Activated CD4-positive, alpha-beta memory T cell treated with anti-CD3 and anti-CD28 coated beads, Interleukin-2, amount 10 ng/mL, durations not matched to agents 7 days and 5 days (primary cell): ENCODE measurements at places on chromosomes 12 and 14. TPM values are rescaled to one million over a fixed set of nuclear protein-coding genes. Genes with fewer than 3 reads are reported as not detected.

- DNase-seq, result no peak
- H3K27ac ChIP-seq, result no peak overlapping the region
- no peaks in the 10 kb centered on the region for H3K36me3 ChIP-seq
Observed at GRCh38 chr12:85329913-85330312, 49.9 kb downstream of the ALX1 start.

DNA sequence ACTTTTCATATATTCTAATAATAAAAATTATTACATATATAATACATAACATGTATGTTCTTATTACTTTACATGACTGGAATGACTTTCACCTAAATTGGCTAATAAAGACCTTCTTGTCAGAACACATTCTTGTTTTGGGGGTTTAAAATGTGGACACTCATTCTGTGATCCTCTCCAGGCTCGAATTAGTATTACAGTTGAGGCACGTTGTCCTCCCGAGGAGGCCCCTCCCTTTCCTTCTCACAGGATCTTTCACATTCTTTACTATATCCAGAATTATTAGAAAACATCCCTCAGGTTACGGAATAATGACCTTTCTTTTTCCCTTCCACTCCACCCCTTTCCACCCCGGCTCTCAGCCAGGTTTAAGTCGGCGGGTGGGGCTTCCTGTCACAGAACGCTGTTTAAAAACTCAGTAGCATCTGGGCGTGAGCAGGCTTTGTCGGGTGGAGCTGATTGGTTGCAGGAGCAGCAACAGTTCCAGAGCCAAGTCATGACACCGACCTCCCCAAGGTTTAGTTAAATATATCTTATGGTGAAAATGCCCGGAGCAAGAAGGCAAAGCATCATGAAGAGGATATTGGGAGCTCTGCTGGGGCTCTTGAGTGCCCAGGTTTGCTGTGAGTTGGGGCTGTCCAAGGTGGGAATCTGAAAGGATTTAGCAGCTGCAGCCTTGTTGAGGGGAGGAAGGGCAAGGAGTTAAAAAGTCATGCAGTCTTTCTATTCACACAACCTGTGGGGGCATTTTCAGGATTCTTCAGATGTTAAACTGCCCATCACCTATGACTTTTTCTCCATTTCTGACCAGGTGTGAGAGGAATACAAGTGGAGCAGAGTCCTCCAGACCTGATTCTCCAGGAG is 396.7 kb upstream of the OR4E1 start:
- peak; percentile 70 for DNase-seq
- peak overlapping the region; percentile 95 for H3K27ac ChIP-seq
- H3K36me3 ChIP-seq, result peaks cover 3% of the 10 kb centered on the region
- peaks cover 38% of the 10 kb centered on the region for H3K4me1 ChIP-seq
- H3K27me3 ChIP-seq, result no peaks in the 10 kb centered on the region
- H3K4me3 ChIP-seq, result peak overlapping the region; percentile 91

GRCh38 chr14:35146711-35147149 is 24.4 kb downstream of the PRORP start:
- no peaks in the 10 kb centered on the region for H3K27me3 ChIP-seq
- peaks cover 2% of the 10 kb centered on the region for H3K4me1 ChIP-seq
- H3K4me3 ChIP-seq, result no peak overlapping the region
- H3K27ac ChIP-seq, result no peak overlapping the region
- peaks cover 35% of the 10 kb centered on the region for H3K36me3 ChIP-seq
- DNase-seq, result no peak

CTSG gene
- 0.93 TPM for total RNA-seq
